GM23248 (cell line): ENCODE measurements at places on chromosomes 5 and 9. TPM values are rescaled to one million over a fixed set of nuclear protein-coding genes. Genes with fewer than 3 reads are reported as not detected.

Gene FST
- 61.2 and 87.0 TPM in 2 replicates for total RNA-seq

Gene ADGRD2
- total RNA-seq: not detected in 2 replicates

Gene CD14
- total RNA-seq: 1.9 and 6.1 TPM in 2 replicates

Gene BAAT
- total RNA-seq: not detected in 2 replicates

Gene POLR1E
- 27.5 and 27.8 TPM in 2 replicates for total RNA-seq
